ENCODE measurements at places on chromosomes 4 and X.

DNA sequence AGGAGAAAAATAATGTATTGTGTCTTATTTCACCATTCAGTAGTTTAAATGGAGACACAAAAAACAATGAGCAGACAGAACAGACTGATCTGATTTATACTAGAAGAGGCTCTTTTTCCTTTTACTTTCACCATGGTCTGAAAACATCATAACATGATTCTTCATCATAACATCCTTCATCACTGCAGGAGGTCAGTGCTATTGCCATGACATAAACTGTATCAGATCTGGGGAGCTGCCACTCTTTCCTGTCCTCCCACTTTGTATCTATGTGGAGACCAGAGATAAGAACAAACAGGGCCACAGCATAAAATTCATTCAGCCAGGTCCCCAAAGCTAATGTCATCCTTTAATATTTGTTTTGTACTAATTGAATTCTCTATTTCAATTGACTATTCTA is 25.2 kb downstream of the SOD3 start:
- DNase-seq, result no peak

- no peak for DNase-seq
Observed at GRCh38 chr4:107380190-107380589, 339.8 kb downstream of the PAPSS1 start.

- DNase-seq, result no peak
Observed at GRCh38 chr4:126794363-126794762, 838.4 kb upstream of the INTU start.

DNA sequence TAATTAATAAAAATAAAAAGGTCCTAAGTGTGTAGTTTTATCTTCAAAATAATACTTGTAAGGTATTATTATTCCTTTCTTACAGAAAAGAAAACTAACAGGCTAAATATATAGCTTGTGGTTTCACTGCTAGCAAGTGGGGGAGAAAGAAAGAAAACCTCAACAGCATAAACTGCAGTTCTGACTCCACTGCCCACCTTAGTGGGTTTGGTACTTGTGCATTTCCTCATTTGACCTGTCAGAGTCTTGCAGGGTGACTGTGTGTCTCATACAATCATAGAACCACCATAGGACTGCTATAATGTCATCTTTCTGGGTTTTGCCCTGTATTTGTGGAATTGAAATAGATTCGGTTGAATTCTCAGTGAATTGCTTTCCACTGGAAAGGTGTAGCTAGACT is 94.7 kb upstream of the PUDP start:
- DNase-seq, result no peak

DNA sequence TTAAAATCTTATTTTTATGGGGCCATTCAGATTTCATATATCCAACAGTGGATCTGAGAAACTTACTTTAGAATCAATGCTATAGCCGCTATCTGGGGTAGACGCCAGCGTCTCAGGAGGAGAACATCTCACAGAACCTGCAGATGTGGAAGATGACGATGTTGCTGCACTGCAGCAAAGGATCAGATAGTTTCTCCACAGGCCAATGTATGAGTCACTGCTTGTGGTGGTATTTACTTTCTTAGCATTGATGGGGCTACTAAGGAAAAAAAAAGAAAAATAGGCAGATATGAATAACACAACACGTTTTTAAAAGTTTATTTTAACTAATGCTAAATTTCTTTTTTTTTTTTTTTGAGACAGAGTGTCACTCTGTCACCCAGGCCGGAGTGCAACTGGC is 85.9 kb downstream of the ZAR1 start:
- no peak for DNase-seq

- no peak for DNase-seq
Observed at GRCh38 chr4:153212736-153213135, 8.5 kb downstream of the TRIM2 start.

Data from activated T-cell treated with anti-CD3 and anti-CD28 coated beads, Interleukin-2, amount 50 U/mL, for 1 hour (primary cell).